Activated T-helper 1 cell treated with anti-CD3 and anti-CD28 coated beads, Interleukin-2, amount 50 U/mL, for 16 hours (primary cell): ENCODE measurements at places on chromosomes 5 and 9.

DNA sequence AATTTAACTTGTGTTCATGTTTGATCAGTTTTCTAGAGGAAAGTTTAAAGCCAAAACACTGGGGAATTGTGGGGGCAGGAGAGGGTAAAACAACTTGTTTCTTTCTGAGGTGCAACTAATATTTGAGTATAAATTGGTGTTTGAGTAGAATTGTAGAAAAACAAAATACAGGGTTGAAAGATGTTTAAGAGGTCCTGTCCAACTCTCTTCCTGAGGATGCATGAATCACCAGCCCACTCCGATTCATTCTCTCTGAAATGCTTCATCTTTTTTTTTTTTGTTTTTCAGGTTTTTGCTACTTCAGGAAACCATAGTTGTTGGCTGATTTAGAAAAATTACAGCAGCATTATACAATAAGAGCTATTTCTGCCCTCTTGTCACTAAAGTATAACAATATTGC is 42.4 kb upstream of the TMC1 start:
- no peak for DNase-seq

- no peak for DNase-seq
Observed at GRCh38 chr5:13944560-13945199, at the start of gene DNAH5. Gene DNAH5, minus strand, starts transcription at chr5:13944688. Its CDS starts 250 bp downstream, at chr5:13944438.

DNA sequence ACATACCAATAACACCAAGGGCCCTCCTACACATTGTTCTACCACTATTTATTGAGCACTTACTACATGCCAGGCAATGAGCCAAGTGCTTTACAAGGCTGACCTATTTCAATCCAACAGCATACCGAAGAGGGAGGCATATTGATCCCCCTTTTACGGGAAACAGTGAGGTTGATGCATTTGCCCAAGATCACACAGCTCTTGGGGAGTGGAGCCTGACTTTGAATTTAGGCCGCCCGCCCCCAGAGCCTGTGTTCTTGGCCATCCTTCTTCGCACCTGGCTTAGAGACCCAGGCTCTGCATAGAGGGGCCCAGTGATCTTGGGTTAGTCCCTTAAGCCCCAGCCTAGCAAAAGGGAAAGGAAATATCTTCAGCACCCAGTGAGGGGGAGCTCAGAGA is 158.1 kb upstream of the IER5L start:
- DNase-seq, result no peak

- DNase-seq, result no peak
Observed at GRCh38 chr5:127887282-127887681, 184.1 kb downstream of the CCDC192 start.

- no peak for DNase-seq
Observed at GRCh38 chr5:67802766-67803165, 412.8 kb upstream of the PIK3R1 start.

- DNase-seq, result no peak
Observed at GRCh38 chr5:7329141-7329540, 66.8 kb upstream of the ADCY2 start.

DNA sequence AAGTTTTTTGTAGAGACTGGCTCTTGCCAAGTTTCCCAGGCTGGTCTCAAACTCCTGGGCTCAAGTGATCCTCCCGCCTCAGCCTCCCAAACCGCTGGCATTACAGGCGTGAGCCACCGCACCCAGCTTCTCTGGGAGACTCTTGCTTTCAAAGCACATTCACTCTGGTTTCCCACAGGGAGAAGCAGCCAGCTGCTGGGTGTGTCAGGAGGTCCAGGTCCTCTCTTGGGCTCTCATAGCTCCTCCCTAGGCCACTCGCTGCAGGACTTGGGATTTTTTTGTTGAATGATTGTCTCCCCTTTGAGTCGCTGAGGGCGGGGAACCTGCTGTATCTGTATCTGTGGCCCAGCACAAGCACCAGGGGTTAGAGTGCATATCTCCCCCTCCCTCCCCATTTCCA is 68.4 kb upstream of the RAPGEF1 start:
- no peak for DNase-seq

DNA sequence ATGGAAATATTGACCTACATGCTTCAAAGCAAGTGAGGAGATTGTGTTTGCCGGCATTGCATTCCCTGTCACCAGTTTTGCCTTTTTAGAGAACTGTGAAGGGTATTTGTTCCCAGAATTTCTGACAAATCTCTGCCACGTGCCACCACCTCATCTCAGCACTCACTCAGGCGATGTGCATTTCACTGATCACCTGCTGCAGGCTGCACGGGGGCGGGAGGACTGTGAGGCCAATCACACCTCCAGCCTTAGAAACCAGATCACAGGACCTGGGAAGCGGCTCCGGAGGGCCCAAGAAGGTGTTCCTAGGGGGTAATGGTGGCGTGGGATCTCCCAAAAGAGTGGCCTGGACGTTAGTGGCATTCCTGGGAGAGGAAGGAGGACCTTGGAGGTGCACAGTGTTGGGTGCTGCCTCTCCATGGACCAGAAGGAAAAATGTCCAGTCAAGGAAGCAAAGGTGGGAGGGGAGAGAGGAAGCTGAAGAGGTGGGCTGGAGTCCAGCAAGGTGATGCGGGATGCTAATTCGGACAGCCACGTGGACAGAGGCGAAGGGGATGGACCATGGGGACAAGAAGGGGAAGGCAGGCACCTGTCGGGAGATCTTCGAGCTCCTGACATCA is 63.6 kb upstream of the OLFM1 start:
- no peak for DNase-seq

- DNase-seq, result no peak
Observed at GRCh38 chr9:127793093-127793708, 7.4 kb downstream of the CDK9 start.

DNA sequence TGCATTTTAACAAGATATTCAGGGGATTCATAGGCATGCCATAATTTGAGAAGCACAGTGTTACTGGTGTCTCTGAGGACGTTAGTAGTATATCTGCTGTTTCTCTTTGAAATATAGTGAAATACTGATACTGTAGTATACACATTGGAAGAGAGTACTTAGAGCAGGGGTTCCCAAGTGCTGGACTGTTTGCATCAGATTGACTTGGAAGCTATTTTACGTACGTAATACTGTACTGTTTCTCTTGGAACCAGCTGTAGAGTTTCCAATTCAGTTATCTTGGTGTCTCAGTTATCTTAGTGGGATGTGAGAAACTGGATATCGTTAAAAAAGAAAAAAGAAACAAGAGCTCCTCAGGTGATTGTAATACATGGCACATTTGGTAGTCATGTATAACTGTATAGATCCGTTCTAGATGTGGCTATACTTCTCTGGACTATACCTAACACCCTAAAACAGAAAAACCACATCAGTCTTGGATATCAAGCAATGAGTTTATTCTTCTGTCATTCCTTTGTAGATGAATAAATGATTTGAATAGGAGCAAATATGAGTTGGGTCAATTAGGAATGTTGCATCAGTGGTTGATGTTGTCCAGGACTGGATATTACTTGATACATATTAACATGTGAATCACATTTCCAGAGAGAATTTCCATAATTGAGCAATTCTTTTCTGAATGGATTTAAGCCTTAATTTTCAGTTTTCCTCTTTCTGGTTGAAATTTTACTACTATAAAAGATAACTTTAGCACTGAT is 33.4 kb downstream of the PRRC1 start:
- DNase-seq, result no peak

- no peak for DNase-seq
Observed at GRCh38 chr5:109062664-109063063, 315.0 kb downstream of the FER start.

DNA sequence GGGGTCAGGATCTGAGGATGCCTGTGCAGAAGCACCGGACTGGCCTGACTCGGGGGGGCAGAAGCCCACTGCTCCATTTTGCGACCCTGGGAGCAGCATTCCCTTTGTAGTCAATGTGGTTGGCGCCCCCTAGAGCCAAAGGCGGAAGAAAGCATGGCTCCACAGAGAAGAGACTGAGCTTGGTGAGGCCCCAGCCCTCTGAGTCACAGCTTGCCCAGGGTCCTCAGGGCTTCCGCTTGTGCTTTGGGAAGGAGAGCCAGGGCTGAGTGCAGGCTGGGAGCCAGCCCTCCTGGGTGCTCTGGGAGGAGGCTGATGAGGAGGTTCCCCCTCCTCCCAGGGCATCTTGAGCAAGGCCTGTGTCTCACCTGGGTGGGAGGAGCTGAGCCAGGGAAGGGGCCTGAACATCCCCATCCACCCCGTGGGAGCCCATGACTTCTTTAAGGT is 5.5 kb upstream of the AQP3 start:
- no peak for DNase-seq

DNA sequence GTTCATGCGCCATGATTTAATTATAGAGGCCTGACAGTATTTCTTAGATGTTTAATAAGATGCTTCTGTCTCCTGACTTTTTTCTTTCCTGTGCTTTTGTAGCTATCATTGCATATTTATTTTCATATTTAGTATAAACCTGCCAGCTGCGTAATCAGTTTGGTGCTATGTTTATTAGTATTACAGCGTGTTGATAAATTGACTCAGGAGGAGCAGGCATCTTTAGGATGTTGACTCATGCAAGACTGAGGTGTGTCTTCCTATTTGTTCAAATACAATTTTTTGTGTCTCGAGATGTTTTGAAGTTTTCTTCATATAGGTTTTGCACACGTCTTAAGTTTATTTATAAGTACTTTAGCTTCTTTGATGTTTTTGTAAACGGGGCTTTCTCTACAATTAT is 35.9 kb upstream of the EXOC3 start:
- DNase-seq, result no peak

- DNase-seq, result no peak
Observed at GRCh38 chr9:128392302-128393144, 21.3 kb downstream of the URM1 start.

GRCh38 chr9:89615661-89616060 is 10.8 kb downstream of the GADD45G start:
- no peak for DNase-seq

GRCh38 chr9:133029994-133030316 is 842 bp upstream of the GTF3C5 start:
- DNase-seq, result no peak

GRCh38 chr9:131470581-131470991 is 32.1 kb upstream of the POMT1 start:
- no peak for DNase-seq

- DNase-seq, result no peak
Observed at GRCh38 chr5:160271396-160271795, 41.0 kb downstream of the CCNJL start.

DNA sequence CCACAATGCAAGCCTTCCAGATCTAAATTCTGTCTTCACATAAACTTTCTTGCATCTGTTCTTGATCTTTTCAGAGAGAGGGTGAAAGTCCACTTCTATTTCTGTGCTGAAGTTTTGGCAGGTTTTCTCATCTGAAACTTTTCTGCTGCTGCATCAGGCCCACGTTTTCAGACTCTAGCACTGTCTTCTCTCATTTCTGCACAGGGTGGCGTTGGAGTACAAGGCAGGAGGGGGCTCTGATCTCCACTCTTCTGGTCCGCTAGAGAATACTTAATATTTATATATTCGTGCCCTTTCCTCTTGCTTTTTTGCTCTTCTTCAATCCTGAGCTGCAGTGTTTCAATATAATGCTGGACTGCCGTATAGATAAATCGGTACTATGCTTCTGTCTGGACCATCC is 204.0 kb upstream of the PRDM9 start:
- DNase-seq, result no peak

DNA sequence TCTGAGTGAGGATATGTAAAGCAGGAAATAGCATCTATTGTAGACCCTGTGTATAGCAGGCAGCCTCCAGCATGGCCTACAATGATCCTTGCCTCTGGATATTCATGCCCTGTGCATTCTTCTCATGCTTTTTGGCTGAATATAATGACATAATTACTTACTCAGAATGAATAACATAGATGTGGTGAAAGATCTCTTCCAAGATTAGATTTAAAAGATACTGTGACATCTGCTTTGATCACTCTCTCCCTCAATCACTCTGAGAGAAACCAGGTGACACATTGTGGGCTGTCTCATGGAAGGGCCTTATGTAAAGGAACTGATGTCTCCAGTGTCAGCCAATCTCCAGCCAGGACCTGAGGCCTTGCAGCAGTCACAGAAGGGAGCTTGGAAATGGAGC is 376.7 kb downstream of the DNAH5 start:
- no peak for DNase-seq

DNA sequence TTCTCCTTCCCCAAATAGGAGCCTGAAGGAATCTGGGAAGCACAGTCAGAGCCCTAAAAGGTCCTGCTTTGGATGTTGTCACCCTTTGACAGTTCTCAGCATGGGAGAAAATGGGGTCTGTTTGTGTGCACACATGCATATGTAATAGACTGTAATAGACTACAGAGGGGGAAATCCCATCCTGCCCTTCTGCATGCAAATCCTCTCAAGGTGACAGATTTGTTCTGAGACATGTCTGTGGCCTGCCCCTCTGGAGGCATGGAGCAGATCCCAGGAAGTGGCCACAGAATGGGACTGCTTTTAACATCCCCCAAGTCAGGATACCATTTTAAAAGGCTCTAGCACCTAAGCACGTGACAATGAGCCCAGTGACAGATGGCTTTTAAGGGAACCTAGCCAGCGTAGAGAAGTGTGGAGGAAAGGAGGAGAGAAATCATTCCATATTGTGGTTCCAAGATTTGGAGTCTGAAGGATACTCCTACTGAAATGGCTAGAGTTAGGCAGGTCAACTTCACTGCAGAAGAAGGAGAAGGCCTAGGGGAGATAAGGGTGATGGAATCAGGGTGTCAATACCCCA is 483.5 kb downstream of the SPOCK1 start:
- DNase-seq, result no peak

GRCh38 chr9:96293498-96294158 is 8.3 kb downstream of the HSD17B3 start:
- no peak for DNase-seq

DNA sequence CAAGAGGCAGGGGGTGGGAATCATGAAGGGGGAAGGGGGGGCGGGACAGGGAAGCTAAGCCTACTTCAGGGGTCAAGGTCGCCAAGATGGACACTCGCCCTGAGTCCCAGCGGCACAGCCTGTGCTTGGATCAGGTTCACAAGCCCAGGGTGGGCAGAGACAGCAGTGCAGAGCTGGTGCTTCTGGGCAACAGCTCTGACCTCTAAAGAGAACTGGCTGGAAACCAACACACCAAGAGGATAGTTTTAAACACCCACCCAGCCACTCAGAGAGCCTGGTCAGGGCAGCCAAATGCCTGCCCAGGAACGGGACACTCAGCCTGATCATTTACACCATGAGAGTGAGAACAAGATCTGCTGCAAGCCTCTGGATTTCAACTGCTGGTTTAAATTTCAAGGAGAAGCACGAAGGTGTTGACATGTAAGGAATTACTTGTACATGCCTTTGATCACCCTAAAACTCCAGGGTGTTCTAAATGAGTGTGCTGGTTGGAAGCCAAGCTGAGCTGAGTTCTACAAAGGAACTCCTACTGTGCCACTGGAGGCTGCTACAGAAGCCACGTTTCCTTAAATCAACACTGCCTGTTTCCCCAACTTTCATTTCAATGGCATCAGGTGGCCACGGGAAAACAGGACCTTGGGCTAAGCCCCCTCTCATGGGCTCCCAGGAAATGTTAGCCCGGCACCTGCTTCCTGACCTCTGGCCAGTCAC is 91.5 kb downstream of the TTLL11 start:
- no peak for DNase-seq

GRCh38 chr5:16539169-16539666 is 73.6 kb upstream of the ZNF622 start:
- DNase-seq, result no peak

- DNase-seq, result no peak
Observed at GRCh38 chr5:79456890-79457583, 56.9 kb downstream of the HOMER1 start.
